ENCODE measurements at places on chromosomes 1 and 21.

DNA sequence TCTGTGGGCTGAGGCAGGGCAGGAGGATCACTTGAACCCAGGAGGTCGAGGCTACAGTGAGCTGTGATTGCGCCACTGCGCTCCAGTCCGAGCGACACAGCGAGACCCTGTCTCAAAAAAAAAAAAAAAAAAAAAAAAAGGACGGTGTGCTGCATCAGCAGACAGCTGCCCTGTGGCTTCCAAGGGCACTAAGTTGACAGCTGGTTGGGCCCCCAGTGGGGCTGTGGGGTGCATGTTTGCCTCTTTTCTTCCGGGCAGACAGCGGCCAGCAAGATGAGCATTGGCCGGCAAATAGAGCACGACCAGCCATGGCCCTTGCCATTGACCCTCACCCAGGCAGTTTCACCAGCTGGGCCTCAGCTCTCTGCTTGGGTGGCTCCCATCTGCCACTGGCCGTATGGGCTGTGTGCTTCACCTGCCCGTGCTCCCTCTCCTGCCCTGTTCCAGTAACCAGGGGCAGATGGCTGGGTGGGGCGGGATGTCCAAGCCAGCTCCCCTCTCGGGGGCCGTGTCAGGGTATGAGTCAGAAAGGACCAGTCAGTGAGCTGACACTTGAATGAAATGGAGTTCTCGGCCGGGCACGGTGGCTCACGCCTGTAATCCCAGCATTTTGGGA lies 12.3 kb upstream of the SLC25A34 start:
- no peak overlapping the region for H3K4me3 ChIP-seq
- no peaks in the 10 kb centered on the region for H3K4me1 ChIP-seq
- no peak overlapping the region for H3K27ac ChIP-seq
- DNase-seq = no peak
- no peaks in the 10 kb centered on the region for H3K27me3 ChIP-seq

DNA sequence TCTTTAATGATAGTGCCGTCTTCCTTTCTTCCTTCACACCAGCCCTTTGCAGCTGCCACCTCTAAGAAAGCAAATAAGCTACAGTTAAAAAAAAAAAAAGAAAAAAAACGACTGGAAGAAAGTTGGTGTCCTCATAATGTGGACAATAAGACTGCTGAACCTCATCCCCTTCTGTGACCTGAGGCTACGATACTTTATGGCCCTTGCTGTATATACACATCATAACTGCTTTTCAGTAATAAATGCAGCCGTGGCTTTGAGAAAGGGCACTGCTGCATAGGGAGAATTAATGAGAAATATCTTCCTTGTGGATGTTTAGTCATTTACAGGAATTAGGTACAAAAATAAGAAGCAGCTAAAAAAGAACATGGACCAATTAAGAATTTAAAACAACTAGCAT lies 333.8 kb upstream of the ADGRL2 start:
- H3K27me3 ChIP-seq = no peaks in the 10 kb centered on the region
- no peaks in the 10 kb centered on the region for H3K4me1 ChIP-seq
- no peak overlapping the region for H3K4me3 ChIP-seq

DNA sequence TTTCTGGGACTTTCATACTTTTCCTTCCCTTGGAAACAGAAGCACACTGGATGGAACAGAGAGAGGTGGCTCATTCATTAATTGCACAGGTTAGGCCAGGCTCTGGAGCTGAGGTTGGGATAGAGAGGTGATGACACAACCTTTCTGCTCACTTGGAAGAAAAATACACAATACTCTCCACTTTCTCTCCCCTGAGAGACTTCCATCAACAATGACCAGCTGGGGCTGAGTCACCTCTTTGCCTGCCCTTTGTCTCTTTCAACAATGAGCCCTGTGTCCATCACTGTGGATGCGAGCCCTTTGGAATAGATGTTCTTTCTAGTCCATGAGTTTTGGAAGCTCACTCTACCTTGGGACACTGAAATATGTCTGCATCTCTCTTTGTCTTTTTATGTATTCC lies 43.1 kb downstream of the ATP2B4 start:
- H3K27me3 ChIP-seq = no peaks in the 10 kb centered on the region
- H3K4me1 ChIP-seq = peaks cover 4% of the 10 kb centered on the region
- no peaks in the 10 kb centered on the region for H3K36me3 ChIP-seq
- no peak overlapping the region for H3K27ac ChIP-seq
- H3K4me3 ChIP-seq = no peak overlapping the region

DNA sequence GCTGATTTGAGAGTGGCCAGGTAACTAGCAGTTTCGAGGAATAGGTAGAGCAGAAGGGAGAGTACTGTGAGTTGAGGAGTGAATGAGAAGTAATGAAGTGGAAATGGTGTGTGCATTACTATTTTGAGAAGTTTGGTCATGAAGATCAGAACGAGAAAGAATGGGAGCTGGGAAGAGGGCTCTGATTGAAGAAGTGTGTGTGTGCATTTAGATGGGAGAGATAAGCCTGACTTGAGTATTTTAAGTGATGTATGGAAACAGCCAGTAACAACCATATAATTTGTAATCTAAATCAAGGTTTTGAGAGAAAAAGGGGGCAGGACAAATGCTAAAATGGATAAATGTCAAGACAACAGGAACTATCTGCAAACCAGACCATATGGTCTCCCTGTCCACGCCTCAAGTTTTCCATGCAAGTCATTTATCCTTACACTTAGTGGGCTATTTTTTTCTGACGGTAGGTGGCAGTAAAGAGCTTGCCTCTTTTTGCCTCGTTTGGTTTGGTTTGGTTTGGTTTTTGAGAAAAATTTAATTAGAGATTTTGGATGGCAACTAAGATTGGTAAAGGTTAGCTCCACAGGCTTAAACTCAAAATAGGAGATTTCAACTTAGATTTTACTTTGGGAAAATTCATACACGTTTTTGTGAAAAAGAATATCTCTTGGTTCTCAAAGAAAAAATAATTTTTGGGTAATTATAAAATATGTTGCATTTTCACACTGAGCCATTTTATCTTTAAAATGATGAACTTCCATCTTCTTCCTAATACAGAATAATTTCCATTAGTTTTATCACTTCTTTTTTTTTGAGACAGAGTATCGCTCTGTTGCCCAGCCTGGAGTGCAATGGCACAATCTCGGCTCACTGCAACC lies 9.5 kb upstream of the B3GALNT2 start:
- no peaks in the 10 kb centered on the region for H3K27me3 ChIP-seq
- no peak overlapping the region for H3K4me3 ChIP-seq
- no peak overlapping the region for H3K27ac ChIP-seq
- no peaks in the 10 kb centered on the region for H3K4me1 ChIP-seq
- H3K36me3 ChIP-seq = no peaks in the 10 kb centered on the region
- DNase-seq = peak; percentile 67

- no peak for DNase-seq
- H3K36me3 ChIP-seq = no peaks in the 10 kb centered on the region
- H3K27me3 ChIP-seq = no peaks in the 10 kb centered on the region
Measured at GRCh38 chr1:78843111-78843510, 163.4 kb downstream of the ADGRL4 start.

GRCh38 chr1:221891708-221892107 lies 149.8 kb upstream of the DUSP10 start:
- no peaks in the 10 kb centered on the region for H3K27me3 ChIP-seq
- H3K36me3 ChIP-seq = no peaks in the 10 kb centered on the region
- no peak overlapping the region for H3K27ac ChIP-seq

DNA sequence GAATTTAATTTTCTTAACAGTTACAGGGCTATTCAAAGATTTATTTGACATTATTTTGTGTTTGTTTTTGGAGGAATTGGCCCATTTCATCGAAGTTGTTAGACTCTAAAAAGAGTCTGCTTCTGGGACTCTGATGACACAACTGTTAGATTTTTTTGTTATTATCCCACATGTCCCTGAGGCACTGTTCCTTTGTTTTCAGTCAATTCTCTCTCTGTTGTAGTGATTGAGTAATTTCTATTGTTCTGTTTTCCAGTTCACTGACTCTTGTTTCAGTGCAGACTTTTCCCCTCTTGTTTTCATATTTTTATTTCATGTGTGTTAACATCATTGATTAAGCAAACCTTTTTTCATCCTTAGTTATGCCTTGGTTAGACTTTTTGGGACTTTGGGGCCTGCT lies 325.0 kb downstream of the ZNF326 start:
- no peak overlapping the region for H3K27ac ChIP-seq
- no peak for DNase-seq
- H3K4me1 ChIP-seq = no peaks in the 10 kb centered on the region
- H3K36me3 ChIP-seq = no peaks in the 10 kb centered on the region
- H3K4me3 ChIP-seq = no peak overlapping the region

DNA sequence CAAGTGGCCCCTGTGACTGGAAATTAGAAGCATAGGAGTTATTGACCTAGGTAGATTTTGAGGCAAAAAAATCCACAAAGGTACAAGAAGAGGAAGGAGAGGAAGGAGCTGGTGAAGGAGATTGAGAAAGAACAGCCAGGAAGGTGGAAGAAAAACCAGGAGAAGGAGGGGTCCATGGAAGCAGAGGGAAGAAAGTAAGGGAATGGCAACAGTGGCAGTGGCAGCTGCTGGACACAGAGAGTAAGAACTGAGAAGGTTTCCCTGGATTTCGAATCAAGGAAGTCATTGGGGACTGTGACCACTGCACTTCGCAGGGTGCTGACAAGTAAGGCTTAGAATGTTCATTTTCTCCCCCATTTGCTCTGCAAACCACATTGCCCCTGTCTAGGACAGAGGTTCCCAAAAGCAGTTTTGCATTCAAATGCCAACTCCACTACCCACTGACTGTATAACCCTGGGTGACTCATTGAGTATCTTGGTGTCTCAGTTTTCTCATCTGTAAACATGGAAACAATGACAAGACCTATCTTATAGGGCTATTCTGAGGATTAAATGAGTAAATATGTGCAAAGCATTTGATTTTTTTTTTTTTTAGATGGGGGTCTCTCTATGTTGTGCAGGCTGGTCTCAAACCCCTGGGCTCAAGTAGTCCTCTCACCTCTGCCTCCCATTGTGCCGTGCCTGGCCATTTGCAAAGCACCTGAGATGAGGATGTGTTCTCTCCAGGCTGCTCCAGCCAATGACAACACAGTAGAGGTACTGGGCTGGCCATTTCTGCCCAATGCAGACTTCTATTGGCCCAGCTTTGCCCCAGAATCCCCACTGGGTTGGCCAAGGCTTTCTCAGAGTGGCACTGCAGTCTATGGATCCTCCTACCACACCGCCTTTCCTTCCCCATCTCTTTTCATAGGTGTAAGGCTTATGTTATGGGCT lies 9.3 kb upstream of the CAPN2 start:
- no peak overlapping the region for H3K27ac ChIP-seq
- no peak overlapping the region for H3K4me3 ChIP-seq
- no peak for DNase-seq
- no peaks in the 10 kb centered on the region for H3K36me3 ChIP-seq
- no peaks in the 10 kb centered on the region for H3K27me3 ChIP-seq
- H3K4me1 ChIP-seq = peaks cover 7% of the 10 kb centered on the region
